ENCODE measurements at places on chromosomes 6 and 20.

GRCh38 chr6:21953831-21954801, 342.7 kb downstream of the PRL start:
- no peak for DNase-seq

- DNase-seq = no peak
Observed at GRCh38 chr6:71091167-71091566, 134.3 kb upstream of the B3GAT2 start.

DNA sequence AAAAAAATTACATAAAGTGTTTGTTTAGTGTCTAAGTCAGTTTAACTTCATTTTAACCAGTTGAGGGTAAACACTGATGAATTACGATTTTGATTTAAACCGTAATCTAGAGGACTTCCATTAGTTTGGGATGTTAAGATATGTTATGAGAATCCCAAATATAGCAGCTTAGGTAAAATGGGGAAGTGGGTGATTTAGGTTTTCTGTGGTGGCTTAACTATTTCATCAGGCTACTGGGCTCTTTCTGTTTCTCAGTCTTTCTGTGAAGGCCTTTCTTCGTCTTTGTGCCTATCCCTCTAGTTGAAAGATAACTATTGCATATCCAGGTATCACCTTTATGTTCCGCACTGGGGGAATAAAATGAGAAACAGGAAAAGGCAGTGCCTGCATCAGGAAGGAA, 27.9 kb downstream of the CENPW start:
- no peak for DNase-seq

DNA sequence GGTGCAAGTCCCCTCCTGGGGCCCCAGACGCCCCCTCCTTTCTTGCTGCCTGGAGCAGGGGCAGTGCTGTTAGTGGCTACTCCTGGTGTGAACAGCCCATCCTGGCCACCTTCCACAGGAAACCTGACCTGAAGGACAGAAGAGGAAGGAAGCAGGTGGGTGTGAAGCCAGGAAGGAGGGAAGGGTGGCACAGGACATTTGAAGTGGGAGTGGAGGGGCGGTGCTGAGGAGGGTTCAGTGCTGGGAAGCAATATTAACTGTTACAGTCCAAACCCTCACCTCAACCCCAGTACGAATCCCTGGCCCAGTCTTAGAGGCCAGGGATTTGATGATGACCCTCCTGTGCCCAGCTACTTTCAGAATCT, 766 bp downstream of the PRICKLE4 start:
- DNase-seq = no peak

- no peak for DNase-seq
Observed at GRCh38 chr6:156013155-156013554, 557.5 kb upstream of the NOX3 start.
